Esophagus squamous epithelium (tissue), 5 donors: ENCODE measurements at places on chromosomes 11 and 22.

DNA sequence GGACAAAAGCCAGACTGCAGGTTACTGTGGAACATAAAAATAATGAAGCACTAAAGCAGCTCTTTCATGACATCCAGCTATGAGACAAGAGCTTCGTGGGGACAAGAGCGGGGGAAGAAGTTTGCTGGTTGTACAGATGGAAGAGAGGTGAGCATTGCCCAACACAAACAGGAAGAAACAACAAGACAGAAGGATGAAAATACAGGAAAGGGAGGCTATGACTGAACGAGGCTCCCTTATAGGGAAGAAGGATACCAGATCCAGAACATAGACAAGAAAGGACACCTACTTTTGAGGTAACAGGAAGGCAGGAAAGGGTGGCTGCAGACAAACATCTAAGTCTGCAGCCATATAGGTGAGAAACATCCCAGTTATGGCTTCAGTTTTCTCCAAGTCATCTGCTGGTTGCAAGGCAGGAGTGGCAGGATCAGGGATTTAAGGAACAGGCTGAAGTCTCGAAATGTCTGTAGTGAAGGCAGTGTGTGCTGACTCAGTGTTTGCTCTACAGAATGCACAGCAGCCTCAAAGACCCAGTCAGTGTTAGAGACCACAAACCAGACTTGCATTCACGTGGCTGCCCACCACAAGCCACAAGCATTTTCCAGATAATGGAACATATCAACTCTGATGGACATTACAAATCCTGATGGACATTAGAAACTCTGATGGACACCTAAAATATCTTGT is 1.9 kb downstream of the CLTCL1 start:
- no peak for DNase-seq

- no peak for DNase-seq
Observed at GRCh38 chr11:121898903-121899302, 217.1 kb downstream of the BLID start.

DNA sequence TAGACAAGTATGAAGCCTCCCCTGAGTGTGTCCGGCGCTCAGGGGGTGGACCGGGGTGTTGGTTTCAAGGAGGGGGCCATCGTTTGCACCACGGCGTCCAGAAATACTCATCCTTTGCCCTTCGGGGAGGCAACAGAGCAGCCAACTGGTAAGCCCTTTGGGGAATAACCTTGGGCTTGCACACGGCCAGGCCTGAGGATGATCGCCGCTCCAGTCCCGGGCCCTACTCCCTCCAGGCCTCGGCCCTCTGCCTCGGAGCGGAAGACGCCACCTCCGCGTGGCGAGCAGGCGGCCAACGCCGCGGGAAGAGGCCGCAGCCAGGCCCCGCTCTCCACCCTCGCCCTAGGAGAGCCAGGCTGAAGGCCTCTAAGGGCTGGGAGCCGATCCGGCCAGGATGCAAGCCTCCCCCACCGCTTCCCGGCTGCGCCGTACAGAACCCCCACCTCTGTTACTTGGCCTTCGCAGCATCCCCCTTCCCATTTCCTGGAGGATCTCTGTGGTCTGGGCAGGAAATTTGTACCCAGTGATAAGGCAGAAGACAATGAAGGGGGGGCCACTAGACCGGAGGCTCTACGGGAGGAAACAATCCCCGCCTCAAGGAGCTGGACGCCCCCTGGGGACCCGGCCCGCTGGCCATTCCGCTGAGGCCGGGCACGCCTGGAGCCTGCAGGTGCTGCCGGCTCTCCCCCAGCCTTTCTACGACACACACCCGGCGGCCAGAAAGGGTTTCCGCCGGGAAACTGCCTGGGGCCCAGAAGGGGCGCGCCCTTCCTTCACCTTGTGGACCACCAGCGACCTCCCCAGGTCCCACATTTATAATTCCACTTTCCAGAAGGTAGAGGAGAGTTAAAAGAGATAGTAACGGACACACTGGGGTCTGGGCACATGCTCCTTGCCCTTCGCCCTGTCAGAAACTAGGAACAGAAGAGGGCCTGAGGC is 2.6 kb downstream of the ESAM start:
- no peak for DNase-seq

GRCh38 chr11:111077530-111078322 is 167.8 kb upstream of the POU2AF2 start:
- DNase-seq: no peak

- DNase-seq: no peak
Observed at GRCh38 chr11:20259506-20259905, 99.2 kb upstream of the DBX1 start.

DNA sequence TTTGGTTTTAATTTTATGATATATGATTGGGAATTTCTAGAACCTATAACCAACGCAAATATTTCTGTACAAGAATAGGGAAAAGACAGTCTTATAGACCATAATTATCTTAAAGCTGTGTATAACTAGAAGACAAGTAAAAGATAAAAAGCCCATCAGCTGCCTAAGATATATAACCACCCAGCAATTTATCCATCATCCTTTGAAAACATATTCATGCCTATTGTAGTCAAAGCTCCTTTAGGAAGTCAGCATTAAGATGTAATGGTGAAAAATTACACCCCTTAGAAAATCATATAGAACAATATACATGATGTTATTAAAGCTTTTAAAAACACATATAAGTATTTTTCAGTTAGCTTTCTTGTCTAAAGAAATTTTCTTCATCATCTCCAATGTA is 46.4 kb downstream of the ELP4 start:
- DNase-seq: no peak

DNA sequence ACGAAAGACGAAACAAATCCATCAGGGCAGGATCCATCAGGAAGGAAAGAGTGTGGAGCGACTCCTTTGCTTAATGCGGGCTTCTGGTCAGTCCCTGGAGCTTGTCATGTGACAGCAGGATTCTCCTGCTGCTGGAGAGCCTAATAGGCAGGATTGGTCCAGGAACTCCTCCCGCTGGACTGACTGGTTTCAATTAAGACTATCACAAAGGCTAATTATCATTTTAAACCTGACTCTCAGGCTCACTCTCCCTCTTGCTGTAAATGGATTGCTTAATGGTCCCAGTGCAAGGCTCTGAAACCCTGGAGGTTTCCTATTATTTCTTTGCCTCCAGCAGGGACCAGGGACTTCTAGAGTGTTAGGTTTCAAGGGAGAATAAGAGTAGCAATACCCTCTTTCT is 493.8 kb downstream of the NTM start:
- DNase-seq: no peak

GRCh38 chr11:116990061-116990473 is 108.2 kb downstream of the SIK3 start:
- no peak for DNase-seq

DNA sequence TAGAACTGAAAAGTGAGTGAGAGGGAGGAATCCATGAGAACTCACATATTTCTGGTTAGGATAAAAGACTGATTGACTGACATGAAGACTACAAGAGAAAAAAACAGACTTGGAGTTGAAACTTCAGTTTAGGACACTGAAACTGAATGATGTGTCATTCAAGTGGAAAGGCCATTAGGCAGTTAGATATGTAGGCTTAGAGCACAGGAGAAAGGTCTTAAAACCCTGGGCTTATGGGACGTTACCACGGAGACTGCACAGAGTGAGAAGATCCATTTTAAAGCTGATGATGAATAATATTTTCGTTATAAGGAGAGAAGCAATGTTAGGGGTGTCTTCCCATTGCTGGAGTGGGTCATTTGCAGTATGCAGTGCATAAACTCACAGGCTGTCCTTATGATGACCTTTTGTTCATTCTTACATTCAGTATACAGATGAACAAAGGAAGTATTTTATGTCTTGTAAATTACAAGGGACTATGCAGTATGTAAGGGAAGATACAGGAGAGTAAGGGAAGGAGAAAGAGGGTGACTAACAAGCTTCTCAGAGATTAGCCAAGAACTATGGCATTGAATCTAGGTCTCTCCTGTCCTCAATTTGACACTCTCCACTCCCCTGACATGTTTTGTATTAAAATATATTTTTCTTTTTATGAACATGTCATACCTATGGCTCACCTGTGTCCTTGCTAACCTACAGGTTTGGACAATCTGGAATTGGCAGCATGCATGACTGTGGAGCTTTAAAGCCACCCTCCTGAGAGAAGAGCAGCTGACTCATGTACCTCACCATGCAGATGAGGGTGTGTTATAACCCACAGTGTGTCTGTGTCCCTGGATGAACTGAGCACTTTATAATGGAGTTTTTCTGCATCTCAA is 63.7 kb downstream of the MAML2 start:
- no peak for DNase-seq

GRCh38 chr11:112400476-112401014 is 139.9 kb upstream of the PLET1 start:
- no peak for DNase-seq

- DNase-seq: no peak
Observed at GRCh38 chr11:18802381-18803257, 11.0 kb upstream of the PTPN5 start.
